ENCODE measurements at places on chromosomes 3 and 15.

GRCh38 chr3:38107911-38108648 is 28.8 kb downstream of the ACAA1 start:
- no peak overlapping the region for H3K4me3 ChIP-seq
- no peaks in the 10 kb centered on the region for H3K4me1 ChIP-seq
- H3K27me3 ChIP-seq, result 0 out of 2 replicates have a peak, but pooled peaks cover 5% of the 10 kb centered on the region
- no peak overlapping the region for H3K27ac ChIP-seq
- no peaks in the 10 kb centered on the region for H3K36me3 ChIP-seq

DNA sequence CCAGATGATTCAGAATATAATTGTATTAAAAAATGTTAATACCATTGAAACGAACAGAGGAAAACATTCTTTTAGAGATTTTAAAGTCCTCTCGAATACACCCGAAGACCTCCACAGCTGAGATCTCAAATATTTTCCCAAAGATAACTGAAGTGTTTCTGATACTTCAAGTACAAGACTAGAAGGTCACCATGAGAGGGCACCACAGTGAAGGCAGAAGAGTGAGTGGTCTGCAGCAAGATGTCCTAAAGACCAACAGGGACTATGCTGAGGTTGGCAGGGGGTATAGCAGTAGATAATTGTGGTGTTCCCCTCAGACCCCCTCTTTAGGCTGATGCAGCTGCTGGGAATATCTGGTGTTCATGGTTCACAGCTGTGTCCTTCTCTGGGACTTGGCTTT is 156.5 kb downstream of the PDCD6IP start:
- peaks cover 13% of the 10 kb centered on the region for H3K27me3 ChIP-seq
- H3K27ac ChIP-seq, result no peak overlapping the region
- DNase-seq, result no peak
- H3K4me1 ChIP-seq, result no peaks in the 10 kb centered on the region
- no peaks in the 10 kb centered on the region for H3K36me3 ChIP-seq
- H3K4me3 ChIP-seq, result no peak overlapping the region

DNA sequence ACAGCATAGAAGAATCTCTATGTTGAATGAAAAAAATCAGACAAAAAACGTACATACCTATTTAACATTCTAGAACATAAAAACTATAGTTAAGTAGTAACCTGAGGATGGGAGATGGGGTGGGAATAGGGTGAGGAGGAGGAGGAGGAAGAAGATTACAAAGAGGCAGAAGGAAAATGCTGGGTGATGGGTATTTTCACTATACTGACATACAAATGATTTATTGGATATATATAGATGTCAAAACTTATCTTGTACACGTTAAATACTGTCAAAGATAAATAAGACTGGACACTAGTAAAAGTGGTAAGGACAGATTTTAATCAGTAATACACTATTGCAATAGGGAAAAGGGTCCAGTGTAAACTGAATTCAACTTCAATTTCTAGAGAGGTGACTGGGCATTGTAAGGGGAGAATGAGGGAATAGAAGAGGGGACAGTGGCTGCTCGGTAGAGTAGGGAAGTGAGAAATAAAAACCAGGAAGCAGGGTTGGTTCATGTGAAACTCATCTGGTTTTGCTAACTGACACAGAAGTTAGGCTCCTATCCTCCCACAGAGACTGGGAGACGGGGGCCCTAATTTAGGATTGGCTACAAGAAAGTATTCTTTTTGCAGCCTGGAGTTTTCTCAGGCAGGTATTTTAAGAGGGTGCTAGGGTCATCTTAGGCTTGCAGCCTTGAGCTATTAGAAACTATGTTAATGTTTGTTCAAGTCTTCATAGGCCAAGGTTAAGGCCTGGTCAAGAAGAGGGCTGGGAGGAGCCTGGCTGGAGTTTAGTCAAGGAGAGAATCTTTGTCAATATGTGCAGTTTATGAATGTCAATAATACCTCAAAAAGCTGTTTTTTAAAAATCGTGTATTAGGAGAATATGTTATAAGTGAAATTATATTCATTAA is 15.0 kb upstream of the C15orf61 start:
- 0 out of 2 replicates have a peak overlapping the region, but pooled peaks have one; percentile 66 for H3K27ac ChIP-seq
- H3K27me3 ChIP-seq, result no peaks in the 10 kb centered on the region
- peaks cover 51% of the 10 kb centered on the region for H3K4me1 ChIP-seq
- DNase-seq, result no peak
- no peak overlapping the region for H3K4me3 ChIP-seq

GRCh38 chr3:49104052-49104426 is 518 bp downstream of the QARS1 start:
- H3K4me3 ChIP-seq, result peak overlapping the region; percentile 90

DNA sequence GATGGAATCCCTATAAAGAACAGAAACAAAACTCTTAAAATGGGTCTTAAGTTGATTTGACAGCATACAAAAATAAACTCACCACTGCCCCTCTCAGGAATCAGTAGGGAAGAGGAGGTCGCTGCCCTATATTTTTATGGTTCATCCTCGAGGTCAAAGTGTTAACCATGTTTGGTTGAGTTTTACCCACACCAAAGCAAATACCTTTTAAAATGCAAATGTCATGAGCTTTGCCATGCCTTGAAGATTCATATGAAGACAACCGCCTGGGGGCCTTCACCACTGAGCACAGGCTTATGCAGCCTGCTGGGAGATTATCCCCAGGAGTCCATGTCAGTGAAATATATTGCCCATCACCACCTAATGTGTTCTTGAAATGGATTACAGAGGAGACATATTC is 66.1 kb downstream of the GLB1 start:
- H3K4me1 ChIP-seq, result peaks cover 5% of the 10 kb centered on the region
- H3K27ac ChIP-seq, result no peak overlapping the region
- H3K27me3 ChIP-seq, result no peaks in the 10 kb centered on the region
- H3K36me3 ChIP-seq, result peaks cover 5% of the 10 kb centered on the region
- DNase-seq, result no peak
- H3K4me3 ChIP-seq, result no peak overlapping the region

DNA sequence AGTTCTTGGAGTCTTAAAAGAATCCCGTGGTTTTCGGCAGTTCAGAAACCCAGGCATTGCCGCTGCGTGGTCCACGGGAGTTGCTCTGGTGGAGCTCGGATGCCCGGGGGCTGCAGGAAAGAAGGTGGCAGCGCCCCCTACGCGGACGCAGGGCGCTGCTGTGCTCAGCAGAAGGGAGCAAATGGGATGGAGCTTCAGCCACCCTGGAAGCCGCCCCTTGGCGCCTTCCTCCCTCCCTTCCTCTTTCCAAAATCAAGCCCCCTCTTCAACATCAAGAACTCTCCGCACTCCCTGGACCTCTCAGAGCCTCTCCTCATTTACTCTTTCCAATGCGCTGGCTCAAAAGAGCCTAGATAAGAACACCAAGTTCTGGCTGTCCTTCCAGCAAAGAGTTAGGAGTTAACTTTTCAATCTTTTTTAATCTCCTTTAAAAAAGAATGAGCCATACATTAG is 880 bp upstream of the CHRNA7 start:
- no peaks in the 10 kb centered on the region for H3K4me1 ChIP-seq
- no peak overlapping the region for H3K27ac ChIP-seq
- H3K4me3 ChIP-seq, result no peak overlapping the region
- peak; percentile 4 for DNase-seq
- H3K27me3 ChIP-seq, result peaks cover 45% of the 10 kb centered on the region

DNA sequence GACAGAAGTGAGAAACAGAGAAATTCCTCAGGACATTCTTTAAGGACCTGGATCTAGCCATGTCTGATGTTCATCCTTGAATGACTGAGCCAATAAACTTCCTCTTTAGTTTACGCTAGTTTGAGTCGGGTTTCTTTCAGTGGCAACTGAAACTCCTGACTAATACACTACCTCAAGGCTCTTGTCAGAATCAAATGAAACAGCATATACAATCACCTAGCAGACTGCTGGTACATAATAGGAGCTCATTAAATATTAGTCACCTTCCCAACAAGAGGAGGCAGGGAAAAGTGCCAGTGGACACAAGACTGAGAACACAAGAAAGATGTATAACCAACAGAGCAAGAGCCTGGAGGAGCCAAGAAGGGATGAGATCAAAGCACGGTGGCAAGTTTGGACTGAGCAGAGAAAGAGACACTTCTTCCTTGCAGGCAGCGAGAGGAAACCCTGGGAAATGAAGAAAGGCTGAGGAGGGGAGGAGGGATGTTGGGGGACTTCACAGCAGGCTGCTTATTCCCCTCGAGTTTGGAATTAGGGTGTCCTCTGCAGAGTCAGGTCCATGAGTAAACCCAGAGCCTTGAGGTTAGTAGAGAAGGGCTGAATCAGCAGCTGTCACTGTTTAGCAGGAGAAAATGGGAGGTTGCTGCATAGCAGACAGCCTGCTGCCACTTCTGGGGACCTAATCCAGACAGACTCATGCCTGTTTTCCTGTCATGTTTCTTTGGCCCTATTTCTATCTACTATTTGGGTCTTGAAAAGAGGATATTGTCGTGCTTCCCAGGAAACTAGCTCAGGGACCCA is 73.3 kb downstream of the MRPL46 start:
- H3K4me3 ChIP-seq, result no peak overlapping the region
- DNase-seq, result peak; percentile 66
- no peaks in the 10 kb centered on the region for H3K27me3 ChIP-seq
- peaks cover 12% of the 10 kb centered on the region for H3K4me1 ChIP-seq

Data from GM23248 (cell line).